Caudate nucleus (tissue), 63 donors: ENCODE measurements at places on chromosomes 16 and 17.

DNA sequence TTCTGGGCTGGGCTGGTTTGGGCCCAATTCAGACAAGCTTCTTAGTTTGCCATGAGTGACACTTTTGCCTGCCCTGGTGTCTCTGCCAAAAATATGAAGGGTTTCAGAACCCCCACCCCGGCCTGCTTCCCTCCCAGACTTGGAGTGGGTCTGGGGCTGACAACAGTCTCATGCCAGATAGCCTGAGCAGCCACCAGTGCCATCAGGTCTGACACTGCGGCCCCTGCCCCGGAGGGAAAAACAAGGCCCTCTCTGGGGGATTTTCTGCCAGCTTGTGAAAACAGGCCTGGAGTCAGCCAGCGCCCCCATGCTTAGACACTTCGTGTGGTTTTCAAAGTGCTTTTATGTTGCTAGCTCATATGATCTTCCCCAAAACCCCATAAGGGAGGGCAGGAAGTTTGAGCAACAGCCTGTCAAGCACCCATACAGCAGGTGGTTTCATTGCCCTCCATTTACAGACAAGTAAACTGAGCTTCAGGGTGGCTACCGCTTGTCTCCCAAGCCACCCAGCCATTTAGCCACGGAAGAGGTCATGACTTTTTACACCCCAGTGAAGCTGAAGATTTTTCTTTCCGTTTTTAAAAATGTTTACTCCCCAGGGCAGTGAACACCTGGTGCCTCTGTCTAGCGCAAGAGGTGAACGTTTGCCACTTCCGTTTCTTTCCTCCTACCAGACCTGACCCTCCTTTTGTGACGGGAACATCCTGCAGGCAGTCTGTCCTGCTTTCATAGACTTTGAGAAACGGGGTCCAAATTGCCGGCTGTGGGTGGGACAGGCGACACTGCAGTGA, 300.6 kb downstream of the SEC14L1 start:
- no peak for DNase-seq

DNA sequence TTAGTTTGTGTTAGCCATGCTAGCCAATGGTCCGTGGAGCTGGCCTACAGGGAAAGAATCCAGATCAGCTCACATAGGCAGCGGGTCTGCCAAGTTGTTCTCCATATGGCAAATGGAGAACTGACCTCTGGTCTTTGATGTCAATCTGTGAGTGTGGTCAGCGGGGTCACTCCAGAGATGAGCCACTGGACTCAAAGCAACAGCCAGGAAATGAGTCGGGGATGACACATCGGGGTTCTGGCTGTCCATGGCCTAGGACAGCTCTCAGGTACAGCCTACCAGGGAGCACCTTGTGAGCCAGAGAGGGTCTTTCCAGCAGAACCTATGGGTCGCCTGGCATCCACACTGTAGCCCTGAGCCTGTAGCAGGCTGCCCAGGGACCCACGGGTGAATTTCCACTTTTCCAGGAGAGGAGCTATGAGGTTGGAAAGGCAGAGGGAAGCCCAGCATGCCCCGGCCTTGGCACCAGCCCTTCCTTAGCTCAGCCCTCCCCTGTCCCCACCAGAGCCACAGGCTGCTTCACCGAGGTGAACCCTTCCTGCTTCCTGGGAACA, 203.0 kb upstream of the TNRC6C start:
- no peak for DNase-seq

DNA sequence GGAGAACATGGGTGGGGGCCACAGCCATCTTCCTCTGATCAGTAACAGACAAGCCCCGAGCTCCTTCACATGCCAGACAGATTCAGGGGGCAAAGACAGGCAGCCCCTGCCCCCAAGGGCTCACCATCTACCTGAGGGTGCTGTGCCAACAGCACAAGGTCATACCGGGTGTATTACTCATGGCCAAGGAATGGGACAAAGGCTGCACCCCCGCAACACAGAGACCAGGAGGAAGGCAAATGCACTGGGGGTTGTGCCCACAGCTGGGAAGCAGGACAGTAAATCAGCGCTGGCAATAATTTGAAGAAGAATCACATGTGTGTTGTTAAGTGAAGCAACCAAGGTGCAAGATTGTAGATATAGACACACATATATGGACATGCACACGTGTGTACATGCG, 137.1 kb downstream of the C16orf95 start:
- no peak for DNase-seq

DNA sequence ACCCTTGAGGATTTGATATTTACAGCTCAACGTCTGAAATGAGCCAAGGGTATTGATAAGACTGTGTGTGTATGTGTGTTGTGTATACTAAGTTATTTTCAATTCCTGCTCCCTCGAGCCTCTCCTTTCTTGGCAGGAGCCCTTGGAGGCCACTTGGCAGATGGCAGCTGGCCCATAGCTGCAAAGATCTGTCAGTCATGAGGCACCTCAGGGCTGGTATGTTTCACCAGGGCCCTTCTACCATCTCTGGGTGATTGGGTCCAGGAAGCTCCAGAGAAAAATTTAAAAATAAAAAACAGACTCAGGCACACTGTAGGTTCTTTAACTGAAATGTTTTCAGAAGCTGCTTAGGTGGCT, 355.7 kb downstream of the HAPSTR1 start:
- no peak for DNase-seq

- DNase-seq, result no peak
Observed at GRCh38 chr16:70735141-70735979, 49.5 kb upstream of the MTSS2 start.

DNA sequence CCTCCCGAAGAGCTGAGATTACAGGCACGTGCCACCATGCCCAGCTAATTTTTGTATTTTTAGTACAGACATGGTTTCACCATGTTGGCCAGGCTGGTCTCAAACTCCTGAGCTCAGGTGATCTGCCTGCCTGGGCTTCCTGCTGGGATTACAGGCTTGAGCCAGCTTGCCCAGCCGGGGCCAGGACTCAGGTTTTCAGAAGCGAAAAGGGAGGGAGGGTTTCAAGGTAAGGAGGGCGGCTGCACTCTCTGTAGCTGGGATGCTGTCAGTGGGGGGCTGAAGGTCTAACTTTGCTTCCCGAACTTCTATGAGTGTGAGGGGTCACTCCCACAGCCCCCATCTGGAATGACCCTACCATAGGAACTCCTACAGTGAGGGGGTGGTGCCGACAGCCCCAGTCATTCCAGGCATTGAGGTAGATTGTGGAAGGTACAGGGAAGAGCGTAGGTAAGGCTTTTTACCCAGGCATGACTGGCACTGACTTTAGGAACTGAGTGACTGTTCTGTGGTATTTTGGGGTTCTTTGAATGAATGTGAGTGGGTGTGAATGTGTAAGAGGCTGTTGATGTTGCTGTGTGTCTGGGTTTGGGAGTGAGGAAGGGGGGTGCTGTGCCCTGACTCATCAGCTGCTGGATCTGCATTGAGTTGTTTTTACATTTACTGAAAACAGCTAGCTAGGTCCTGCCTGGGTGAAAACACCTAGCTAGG, 3.8 kb upstream of the C1QL1 start:
- DNase-seq, result peak; percentile 67

DNA sequence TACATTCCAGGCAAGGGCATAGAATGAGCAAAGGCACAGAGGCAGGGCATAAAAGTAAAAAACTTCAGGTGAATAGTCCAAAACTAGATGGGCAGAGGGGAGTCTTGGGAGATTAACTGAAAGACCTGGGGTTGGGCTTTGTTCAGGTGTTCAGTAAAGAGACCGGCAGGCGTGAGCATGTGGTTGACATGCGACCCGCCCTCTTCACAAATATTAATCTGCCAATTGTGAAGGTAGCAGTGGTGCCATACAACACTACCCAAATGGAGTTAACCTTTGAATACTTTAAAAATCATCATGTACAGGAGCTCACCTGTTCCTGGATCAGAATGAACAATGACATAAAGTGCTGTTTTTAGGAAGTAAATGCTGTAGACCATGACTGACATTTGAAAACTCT, 225.5 kb downstream of the LGALS9B start:
- no peak for DNase-seq

DNA sequence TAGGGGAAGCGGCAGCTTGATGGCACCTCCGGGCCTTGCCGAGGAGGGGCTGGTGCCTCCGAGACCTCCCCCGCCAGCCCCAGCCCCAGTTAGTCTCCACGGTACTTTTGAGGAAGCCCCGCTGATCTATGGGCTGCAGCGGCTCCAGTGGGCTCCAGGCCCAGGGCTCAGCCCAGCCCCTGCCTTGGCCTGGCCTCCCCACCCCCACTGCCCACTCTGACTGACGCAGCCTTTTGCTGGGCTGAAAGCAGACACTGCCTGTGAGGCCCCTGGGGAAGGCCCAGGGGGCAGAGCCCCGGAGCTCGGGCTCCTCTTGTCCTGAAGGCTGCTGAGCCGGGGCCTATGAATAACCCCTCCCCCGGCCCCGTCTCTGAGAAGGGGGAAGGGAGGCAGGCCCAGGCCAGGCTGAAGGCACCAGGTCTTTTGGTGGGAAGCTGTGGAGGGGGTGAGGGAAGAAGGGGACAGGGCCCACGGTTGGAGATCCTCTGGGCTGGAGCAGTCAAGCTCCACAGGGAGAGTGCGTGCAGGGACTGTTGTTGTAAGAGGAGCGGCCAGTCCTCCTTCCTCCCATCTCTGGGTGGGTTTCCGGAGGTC, 7.5 kb upstream of the SMTNL2 start:
- DNase-seq, result no peak

DNA sequence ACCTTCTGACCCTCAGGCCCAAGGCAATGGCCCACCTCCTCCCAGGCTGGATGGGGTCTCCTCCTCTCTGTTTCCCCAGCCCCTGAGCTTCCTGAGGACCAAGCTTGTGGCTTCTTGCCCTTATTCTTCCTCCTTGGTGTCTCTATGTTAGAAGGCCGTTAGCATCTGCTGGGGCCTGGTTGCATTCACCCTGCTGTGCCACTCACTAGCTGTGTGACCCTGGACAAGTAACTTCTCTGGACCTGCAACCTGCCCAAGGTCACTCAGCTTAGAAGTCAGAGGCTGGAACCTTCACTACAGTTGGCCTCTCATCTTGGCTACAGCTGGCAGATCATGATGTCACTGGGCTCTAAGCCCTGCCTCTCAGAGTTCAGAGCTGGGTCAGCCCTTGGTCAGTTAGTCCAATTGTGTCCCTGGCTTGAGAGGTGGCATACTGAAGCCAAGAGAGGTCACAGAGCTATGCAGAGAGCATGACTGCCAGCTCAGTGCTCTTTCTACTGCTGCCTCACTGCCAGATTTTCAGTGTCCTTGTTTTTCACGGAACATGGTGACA, 3.0 kb downstream of the MT2A start:
- no peak for DNase-seq

DNA sequence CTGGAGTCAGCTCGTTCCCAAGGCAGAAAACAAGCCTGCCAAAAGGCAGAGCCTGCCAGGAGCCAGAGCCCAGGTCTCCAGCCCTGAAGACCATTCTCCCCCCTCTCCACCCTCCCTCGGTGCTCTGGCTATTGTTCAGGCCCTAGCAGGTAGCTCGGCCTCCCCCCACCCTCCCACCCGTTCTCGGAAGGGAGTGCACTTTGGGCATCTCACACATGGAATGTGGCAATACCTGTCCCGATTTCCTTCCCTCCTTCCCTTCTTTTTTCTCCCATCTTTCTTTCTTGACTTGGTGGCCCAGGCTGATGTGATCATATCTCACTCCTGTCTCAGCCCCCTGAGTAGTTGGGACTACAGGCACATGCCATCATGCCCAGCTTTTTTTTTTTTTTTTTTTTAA, 12.4 kb downstream of the CNGB1 start:
- DNase-seq, result no peak

DNA sequence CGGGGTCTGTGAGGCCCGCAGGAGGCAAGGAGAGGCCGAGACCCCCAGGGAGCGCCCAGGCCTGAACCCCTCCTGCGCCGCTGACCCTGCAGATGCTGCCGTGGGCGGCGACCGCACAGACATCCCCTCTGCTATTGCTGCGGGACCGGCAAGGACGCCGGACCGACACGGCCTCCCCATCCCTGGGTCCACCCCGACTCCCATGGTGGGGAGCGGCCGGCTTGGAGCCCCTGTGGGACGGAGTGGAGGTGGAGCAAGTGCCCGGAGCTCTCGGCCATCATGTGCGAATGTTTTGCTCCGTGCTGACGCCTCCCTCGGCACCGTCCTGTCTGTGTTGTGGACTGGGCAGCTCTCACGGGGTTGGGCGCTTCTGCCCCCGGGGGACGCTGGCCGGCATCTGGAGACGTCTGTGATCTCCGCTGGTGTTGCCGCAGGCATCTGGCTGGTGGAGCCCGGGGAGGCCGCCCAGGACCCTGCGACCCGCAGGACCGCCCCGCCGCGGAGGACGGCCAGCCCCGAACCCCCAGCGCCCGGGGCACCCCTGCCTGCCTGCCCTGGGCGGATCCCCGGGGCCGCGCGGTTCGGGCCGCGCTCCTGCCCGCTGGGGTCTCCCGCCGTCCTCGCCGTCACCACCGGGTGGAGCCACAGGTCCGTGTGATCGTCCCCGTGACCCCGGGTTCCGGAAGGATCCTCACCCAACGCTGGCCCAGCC, 12.8 kb upstream of the GNG13 start:
- DNase-seq, result peak; percentile 38

GRCh38 chr16:22874394-22874793, 60.4 kb downstream of the HS3ST2 start:
- no peak for DNase-seq

DNA sequence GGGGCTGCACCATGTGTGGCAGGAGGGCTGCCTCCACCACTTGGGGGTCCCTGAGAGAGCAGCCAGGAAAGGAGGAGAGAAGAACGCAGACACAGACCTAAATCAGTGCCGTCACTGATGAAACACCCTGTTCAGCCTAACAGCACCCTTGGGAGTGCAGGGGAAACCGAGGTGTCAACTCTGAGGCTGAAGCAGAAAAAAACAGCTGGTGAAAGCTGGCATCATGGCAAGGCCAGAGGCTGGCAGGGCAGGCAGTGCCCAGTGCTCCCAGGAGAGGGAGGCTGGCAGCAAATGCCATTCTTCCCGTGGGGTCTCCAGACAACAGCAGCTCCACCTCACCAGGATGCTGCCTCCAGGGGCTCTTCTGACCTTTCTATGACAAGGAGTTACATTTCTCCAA, 23.1 kb downstream of the SPHK1 start:
- no peak for DNase-seq

DNA sequence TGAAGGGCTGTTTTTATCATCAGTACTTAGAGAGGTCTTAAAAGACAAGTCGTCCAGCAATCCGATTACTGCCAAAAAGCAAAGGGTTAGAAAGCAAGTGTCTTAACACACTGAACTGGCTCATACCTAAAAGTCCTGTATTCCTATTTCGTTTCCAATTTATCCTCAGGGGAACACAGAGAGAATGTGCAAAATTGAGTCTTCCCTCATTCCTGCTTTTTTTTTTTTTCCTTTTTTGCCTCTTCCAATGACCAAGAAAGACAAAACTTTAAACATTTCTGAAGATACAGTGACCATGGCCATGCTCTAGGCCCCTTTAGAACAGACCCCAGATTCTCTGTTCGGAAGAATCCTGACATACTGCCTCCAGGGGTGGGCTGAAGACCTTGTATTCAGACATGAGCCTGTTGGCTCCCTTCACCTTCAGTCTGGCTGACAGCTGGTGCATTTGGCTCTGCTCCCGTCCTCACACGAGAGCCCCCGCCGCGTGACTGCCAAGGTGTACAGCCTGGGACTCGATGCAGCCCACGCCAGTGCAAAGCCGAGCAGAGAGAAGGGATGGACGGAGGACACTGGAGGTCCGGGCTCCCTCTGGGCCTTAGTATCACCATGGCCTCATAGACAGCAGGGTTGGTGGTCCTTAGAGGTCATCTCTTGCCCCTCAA, 47.0 kb downstream of the COTL1 start:
- DNase-seq, result no peak

- DNase-seq, result no peak
Observed at GRCh38 chr16:66705790-66706505, 9.4 kb upstream of the CMTM4 start.

- DNase-seq, result no peak
Observed at GRCh38 chr16:21126518-21126917, 24.1 kb downstream of the DNAH3 start.

GRCh38 chr17:70654706-70655105, 485.4 kb downstream of the KCNJ2 start:
- peak; percentile 8 for DNase-seq
